Natural killer cell (primary cell): ENCODE measurements at places on chromosomes 6 and 20.

GRCh38 chr20:19594896-19595295, 163.2 kb upstream of the RIN2 start:
- DNase-seq = no peak

DNA sequence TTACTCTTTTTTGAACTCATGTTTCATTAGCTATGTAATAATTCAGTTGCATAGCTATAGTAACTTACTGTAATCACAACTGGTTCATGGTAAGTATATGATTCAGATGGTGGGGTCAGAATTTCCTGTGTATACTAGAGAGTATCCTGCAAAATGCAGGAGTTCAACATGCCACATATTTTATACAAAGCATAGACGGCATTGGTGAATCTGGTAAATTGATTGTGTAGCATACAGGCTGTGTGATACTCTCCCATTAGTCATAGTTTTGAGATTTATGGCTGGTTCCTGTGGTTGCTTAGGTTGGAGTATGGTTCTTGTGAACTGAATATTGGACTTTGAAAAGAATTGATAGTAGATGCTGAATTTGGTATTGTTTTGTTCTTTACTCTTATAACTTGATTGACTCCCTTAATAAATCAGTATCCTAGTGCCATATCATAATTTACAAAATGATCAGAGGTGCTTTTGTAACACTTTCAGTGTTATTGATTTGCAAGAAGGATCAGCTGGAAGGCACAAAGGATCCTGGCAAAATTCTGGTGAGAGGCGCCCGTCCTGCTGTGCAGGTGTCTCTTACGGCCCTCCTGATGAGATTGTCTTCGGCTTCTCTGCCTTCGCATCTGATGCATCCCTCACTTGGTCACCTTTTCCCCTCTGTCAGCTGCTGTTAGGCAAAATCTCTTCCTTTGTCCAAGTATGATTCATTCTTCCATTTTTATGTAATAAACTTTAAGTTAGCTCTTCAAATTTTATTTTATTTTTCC, 22.6 kb downstream of the SNX9 start:
- DNase-seq = no peak

DNA sequence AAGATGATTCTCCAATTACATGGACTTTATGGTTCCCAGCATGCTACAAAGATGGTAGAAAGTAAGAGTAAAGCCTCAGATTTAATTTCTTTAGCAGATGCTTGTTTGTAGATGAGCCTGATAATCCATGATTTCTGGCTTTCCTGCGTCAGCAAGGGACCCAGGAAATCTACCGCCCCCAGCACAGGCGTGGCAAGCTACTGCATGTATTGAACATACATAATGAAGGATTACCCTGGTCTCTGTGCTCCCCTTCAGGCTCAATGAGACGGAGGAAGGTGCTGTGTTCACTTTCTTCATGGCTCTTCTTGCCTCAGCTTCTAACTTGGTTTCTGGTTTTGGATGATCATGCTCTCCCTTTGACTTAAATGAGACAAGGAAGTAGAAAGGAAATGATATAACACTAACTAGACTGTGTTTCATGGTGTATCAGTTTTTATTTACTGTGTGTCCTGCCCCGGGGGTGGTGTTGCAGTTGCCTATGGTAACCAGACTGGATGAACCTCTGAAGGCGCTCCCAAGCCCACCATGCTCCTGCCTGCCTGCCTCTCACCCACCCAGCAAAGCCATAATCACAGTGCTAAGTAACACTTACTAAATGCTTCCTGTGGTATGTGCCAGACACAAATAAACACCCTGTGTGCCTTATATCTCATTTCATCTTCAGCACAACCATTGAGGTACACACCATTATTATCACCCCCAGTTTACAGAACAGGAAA, 17.9 kb downstream of the GCM1 start:
- DNase-seq = no peak

GRCh38 chr6:45275358-45275757, 52.8 kb upstream of the RUNX2 start:
- no peak for DNase-seq

GRCh38 chr20:13396826-13397225, 175.8 kb downstream of the ISM1 start:
- no peak for DNase-seq

GRCh38 chr6:109655761-109656262, 35.2 kb downstream of the AK9 start:
- DNase-seq = no peak

- DNase-seq = no peak
These were observed 36.0 kb downstream of the ADNP start for GRCh38 chr20:50895111-50895830.

GRCh38 chr6:138569970-138570724, 70.9 kb upstream of the NHSL1 start:
- no peak for DNase-seq

DNA sequence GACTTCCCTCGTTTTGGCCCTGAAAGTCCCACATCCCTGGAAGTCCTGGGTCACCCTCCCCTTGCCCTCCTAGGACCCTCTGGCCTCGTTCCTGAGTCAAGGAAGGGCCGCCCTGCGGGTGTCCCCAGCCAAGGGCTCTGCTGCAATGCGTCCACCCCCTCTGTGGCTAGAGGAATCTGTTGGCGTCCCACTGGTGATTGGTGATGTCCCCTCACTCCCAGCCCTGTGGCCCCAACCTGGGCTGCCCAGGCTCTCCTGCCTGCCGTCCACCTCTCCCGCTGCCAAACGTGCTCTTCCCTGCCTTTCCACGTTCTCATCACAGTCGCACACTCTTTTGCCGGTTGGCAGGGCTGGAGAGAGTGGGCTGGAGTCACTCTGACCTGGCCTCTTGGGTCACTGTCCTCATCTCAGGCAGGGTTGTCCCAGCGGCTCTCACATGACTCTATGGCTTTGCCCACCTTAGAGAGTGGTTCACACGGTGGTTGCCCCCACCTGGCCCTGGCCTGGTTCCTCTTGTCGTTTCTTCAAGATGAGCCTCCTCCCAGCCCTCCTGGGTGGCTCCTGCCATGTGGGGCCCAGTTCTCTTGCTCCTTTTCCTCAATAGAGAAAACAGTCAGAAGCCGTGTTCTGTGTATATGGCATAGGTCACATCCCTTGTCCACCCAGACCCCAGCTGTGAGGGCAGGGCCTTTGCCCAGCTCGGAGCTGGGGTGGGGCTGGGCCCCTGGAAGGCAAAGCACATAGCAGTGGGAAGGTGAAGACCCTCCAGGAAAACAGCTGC, 100.9 kb downstream of the TMEM242 start:
- no peak for DNase-seq

- DNase-seq = no peak
These were observed 22.3 kb upstream of the SMOC2 start for GRCh38 chr6:168418711-168419121.

- no peak for DNase-seq
These were observed 156.4 kb upstream of the AKIRIN2 start for GRCh38 chr6:87858440-87858839.
